CD8-positive, alpha-beta memory T cell (primary cell): ENCODE measurements at places on chromosomes 11 and 22.

DNA sequence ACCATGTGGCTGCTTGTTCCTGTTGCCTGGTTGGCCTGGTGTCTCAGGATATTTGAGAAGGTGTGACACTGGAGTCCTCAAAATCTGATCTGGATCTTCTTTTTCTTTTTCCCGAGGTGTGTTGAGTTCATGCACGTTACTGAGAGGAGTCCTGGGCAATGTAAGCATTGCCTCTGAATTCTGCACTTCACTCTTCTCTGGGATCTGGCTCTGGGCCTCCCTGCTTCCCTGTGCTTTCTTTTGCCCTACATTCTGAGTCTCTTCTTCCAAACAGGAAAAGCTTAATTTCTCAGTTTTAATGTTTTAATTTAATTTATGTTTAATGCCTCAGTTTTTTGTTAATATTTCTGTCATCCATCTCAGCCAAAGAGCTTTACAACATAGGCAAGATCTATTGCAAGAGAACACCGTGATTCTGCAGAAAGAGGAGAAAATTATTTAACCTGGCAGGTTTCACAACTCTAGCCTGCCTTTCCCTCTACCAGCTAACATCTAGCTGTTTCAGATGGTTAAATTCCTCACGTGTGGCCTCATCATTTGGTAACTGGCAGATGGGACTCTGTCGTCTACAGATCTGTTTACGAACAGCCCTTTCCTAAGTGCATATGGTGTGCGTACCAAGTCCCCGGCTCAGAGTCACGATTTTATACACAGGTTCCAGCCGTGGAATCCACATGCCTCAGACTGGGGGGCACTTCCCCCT is 24.7 kb downstream of the LDLRAD3 start:
- DNase-seq: no peak
- no peak overlapping the region for H3K27ac ChIP-seq
- H3K4me1 ChIP-seq: no peaks in the 10 kb centered on the region
- H3K36me3 ChIP-seq: no peaks in the 10 kb centered on the region

DNA sequence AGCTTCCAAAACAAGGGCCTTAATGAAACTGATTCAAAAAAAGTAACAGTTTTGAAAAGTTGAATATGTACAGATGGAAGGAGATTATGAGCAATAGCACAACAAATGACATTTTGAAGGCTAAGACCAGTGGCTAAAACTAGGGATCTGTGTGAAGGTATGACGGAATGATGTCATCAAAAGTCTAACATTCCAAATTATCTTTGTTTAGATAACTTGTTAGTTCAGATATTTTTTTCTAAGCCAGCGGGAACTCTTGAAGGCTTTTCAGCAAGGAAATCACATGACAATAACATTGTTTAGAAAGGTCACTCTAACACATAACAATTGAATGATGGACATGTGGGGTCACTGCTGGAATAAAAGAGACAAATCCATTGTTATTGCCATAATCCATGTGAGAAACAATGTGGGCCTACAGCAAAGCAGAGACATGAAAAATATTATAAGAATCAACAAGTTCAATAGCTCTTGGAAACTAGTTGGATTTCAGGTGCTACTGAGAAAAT is 260.5 kb downstream of the CASP12 start:
- no peak overlapping the region for H3K27ac ChIP-seq
- no peaks in the 10 kb centered on the region for H3K36me3 ChIP-seq
- DNase-seq: no peak
- H3K4me3 ChIP-seq: no peak overlapping the region

- peaks cover 33% of the 10 kb centered on the region for H3K4me1 ChIP-seq
- H3K36me3 ChIP-seq: no peaks in the 10 kb centered on the region
- DNase-seq: no peak
- H3K27ac ChIP-seq: no peak overlapping the region
Measured at GRCh38 chr11:16610213-16610737, 128.2 kb upstream of the C11orf58 start.

DNA sequence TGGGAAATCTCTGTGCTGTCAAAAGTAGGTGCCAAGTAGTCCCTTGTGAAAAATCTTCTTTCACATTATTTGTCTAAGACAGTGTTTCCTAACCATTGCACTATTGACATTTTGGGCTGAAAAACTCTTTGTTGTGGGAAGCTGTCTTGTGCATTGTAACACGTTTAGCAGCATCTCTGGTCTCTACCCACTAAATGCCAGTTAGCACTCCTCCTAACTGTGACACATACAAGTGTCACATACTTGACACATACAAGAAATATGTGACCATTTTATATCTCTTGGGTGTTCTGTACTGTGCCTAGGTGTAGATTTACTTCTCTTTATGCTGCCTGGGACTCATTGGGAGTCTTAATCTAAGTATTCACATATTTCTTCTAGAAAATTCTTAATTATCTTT is 57.8 kb downstream of the NXPE1 start:
- no peaks in the 10 kb centered on the region for H3K27me3 ChIP-seq
- H3K4me3 ChIP-seq: no peak overlapping the region
- no peak for DNase-seq
- no peaks in the 10 kb centered on the region for H3K4me1 ChIP-seq

- peak; percentile 80 for DNase-seq
- H3K36me3 ChIP-seq: no peaks in the 10 kb centered on the region
- peaks cover 87% of the 10 kb centered on the region for H3K4me1 ChIP-seq
- peak overlapping the region; percentile 99 for H3K27ac ChIP-seq
- peak overlapping the region; percentile 99 for H3K4me3 ChIP-seq
- H3K27me3 ChIP-seq: no peaks in the 10 kb centered on the region
Measured at GRCh38 chr22:17777005-17777716, 2.9 kb upstream of the BID start.

GRCh38 chr11:65423516-65424204 is 1.1 kb downstream of the NEAT1 start:
- H3K36me3 ChIP-seq: peaks cover 6% of the 10 kb centered on the region
- H3K4me1 ChIP-seq: peaks cover 52% of the 10 kb centered on the region
- H3K4me3 ChIP-seq: peak overlapping the region; percentile 89
- DNase-seq: peak; percentile 41
- peak overlapping the region; percentile 98 for H3K27ac ChIP-seq
- H3K27me3 ChIP-seq: no peaks in the 10 kb centered on the region

GRCh38 chr11:93655047-93655446 is 6.4 kb upstream of the CEP295 start:
- H3K27me3 ChIP-seq: no peaks in the 10 kb centered on the region
- no peaks in the 10 kb centered on the region for H3K4me1 ChIP-seq
- H3K4me3 ChIP-seq: no peak overlapping the region
- H3K36me3 ChIP-seq: no peaks in the 10 kb centered on the region
- H3K27ac ChIP-seq: no peak overlapping the region

- H3K36me3 ChIP-seq: no peaks in the 10 kb centered on the region
- no peak overlapping the region for H3K4me3 ChIP-seq
- peaks cover 8% of the 10 kb centered on the region for H3K27me3 ChIP-seq
- no peak for DNase-seq
Measured at GRCh38 chr22:22086501-22087158, 104.0 kb upstream of the TOP3B start.

DNA sequence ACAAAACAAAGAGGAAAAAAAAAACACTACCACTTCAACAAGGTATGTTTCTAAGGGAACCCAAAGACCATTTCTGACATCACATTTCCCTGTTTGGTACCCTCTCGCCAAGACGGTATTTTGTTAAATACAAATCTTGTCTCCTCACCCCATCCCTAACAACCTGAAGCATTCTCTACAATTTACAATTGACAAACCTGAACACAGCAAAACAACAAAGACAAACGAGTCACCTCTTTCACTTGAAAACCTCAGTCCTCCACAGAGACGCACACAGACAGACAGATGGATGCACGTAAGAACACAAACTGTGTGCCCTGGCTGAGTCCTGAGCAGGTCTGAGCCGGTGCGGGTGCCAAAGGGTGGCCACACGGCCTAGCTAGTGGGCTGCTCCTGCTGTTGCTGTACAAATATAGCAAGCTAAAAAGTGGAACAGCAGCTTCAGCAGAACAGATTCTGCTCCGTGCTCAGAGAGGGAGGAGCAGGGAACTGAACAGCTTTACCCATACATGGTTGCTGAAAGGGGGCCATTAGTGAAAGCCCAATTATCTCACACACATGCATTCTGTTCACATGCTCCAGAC is 28.5 kb downstream of the CELF1 start:
- peaks cover 38% of the 10 kb centered on the region for H3K4me1 ChIP-seq
- peak; percentile 52 for DNase-seq
- peak overlapping the region; percentile 7 for H3K4me3 ChIP-seq
- H3K36me3 ChIP-seq: no peaks in the 10 kb centered on the region

GRCh38 chr11:110128161-110128560 is 35.0 kb downstream of the ZC3H12C start:
- H3K27me3 ChIP-seq: no peaks in the 10 kb centered on the region
- no peaks in the 10 kb centered on the region for H3K4me1 ChIP-seq
- no peak overlapping the region for H3K27ac ChIP-seq
- no peak overlapping the region for H3K4me3 ChIP-seq
- no peaks in the 10 kb centered on the region for H3K36me3 ChIP-seq
- DNase-seq: no peak

- no peaks in the 10 kb centered on the region for H3K36me3 ChIP-seq
- no peak overlapping the region for H3K4me3 ChIP-seq
- H3K4me1 ChIP-seq: no peaks in the 10 kb centered on the region
- H3K27ac ChIP-seq: no peak overlapping the region
Measured at GRCh38 chr11:69234740-69235710, 58.9 kb upstream of the MYEOV start.

DNA sequence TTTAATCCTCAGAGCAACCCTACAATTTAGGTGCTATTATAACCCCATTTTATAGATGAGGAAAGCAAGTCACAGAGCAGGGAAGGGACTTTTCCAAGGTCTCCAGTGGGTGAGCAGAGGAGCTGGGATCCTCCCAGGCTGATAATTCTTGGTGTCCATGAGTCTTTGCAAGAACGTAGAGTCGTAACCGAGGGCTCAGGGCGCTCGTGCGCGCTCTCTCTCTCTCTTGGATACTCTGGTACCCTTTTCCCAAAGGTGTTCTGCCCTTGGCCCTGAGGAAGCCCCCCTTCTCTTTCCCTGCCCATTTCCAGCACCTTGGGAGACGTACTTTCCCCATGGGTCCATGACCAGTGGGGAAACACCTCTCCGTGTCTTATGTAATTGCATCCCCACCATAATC is 5.2 kb upstream of the ZP1 start:
- no peaks in the 10 kb centered on the region for H3K36me3 ChIP-seq
- H3K27ac ChIP-seq: no peak overlapping the region
- no peak overlapping the region for H3K4me3 ChIP-seq
- DNase-seq: no peak
- H3K27me3 ChIP-seq: no peaks in the 10 kb centered on the region

- peak overlapping the region; percentile 59 for H3K4me3 ChIP-seq
- peaks cover 88% of the 10 kb centered on the region for H3K4me1 ChIP-seq
- H3K27me3 ChIP-seq: no peaks in the 10 kb centered on the region
- peaks cover 64% of the 10 kb centered on the region for H3K36me3 ChIP-seq
- H3K27ac ChIP-seq: peak overlapping the region; percentile 68
Measured at GRCh38 chr11:67278135-67278938, 10.8 kb upstream of the ANKRD13D start.

DNA sequence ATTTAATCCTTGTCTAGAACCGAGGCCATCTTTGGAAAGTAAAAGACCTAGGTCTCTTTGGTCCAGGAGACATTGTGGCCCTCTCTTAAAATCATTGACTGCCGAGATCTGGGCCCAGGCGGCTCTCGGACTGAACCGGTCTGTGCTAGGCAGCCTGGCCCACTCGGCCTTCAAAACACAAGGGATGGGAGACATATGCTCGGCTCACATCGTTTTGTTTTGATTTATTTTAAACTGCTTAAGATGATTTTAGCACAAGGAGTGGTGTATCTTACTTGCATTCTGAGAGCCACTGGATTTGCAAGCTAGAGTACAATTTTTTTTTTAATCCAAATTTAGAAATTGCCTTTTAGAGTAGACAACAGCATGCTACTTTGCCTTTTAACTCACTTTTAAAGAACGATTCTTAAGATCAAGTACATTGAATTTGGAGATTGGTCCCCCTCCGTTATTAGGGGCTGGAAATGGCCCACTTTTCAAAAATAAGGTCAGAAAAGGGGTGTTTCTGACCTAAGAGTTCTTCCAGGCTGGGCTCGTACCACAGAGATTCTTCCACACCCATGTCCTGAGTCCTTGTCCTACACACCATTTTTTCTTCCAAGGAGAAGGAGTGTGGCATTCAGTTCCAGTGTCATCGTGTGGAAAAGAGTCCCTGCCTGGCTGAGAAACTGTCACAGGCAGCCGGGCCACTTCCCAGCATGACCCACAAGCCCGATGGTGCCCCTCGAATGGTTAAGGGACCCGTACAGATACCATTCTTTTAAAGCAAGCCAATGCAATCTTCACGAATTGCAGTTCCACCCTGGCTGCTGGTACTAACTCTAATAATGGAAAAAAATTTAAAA is 80.5 kb upstream of the WNT7B start:
- no peaks in the 10 kb centered on the region for H3K36me3 ChIP-seq
- peak overlapping the region; percentile 5 for H3K4me3 ChIP-seq
- peak overlapping the region; percentile 44 for H3K27ac ChIP-seq
- DNase-seq: peak; percentile 14

DNA sequence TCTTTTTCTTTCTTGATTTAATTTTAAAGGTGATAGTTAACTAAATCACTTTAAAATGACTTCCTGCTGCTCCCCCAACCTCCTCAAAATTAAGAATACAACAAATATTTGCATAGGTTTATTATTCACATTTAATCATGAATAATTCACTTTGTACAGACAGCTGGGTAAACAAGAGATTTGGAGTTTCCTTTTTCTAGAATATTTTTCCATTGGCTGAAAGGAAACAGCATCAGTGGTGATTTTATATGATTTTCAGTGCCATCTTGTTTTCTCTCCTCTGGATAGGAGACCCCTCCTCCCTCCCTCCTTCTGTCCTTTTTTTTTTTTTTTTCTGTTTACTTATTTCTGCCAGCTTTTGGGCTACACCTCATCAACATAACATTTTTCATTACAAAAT is 60.5 kb downstream of the LIF start:
- H3K36me3 ChIP-seq: no peaks in the 10 kb centered on the region
- no peaks in the 10 kb centered on the region for H3K27me3 ChIP-seq
- H3K27ac ChIP-seq: no peak overlapping the region
- no peak for DNase-seq
- H3K4me1 ChIP-seq: peaks cover 6% of the 10 kb centered on the region

DNA sequence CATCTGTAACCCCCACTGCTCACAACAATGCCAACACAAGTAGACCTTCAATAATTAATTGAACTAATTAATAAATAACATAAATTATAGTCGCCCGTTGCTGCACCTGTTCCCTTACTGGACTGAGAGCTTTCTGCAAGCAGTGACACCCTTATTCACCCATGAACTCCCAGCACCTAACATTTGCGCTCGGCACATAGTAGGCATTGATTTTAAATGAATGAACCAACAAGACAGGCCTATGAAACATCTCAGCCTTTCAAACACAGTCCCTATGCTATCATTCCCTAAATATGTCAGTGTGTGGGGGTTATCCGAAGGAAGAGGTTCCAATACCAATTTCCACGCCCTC is 1.1 kb downstream of the THAP12 start:
- H3K27me3 ChIP-seq: no peaks in the 10 kb centered on the region
- H3K4me3 ChIP-seq: peak overlapping the region; percentile 84
- H3K4me1 ChIP-seq: peaks cover 38% of the 10 kb centered on the region
- H3K27ac ChIP-seq: peak overlapping the region; percentile 69
- no peak for DNase-seq
